T-helper 1 cell treated with Interleukin-12 subunit alpha and Interleukin-12 subunit beta and Interleukin-4 antibody, amounts not matched to agents 30 ng/mL and 1 ng/mL, for 36 hours (primary cell): ENCODE measurements at places on chromosomes 3 and 15. TPM values are rescaled to one million over a fixed set of nuclear protein-coding genes. Genes with fewer than 3 reads are reported as not detected.

The CSPG5 gene
- 0.49 and 0.63 TPM in 2 replicates for total RNA-seq

The GOLGA8T gene
- total RNA-seq, result 0.20 TPM in 1 of 2 replicates, not detected in the other

The HYAL1 gene
- 0.29 and 0.32 TPM in 2 replicates for total RNA-seq

The SLC28A1 gene
- not detected in 2 replicates for total RNA-seq

The PIF1 gene
- total RNA-seq, result 32.1 and 33.7 TPM in 2 replicates

The ZNF860 gene
- 0.10 and 0.20 TPM in 2 replicates for total RNA-seq

The MOBP gene
- total RNA-seq, result not detected in 2 replicates

The FILIP1L gene
- total RNA-seq, result 15.7 and 16.8 TPM in 2 replicates

The SCG3 gene
- total RNA-seq, result not detected in 2 replicates

The C3orf85 gene
- total RNA-seq, result not detected in 2 replicates

The DNAJC13 gene
- total RNA-seq, result 35.4 TPM in 2 replicates

The SERP1 gene
- total RNA-seq, result 81.8 and 88.2 TPM in 2 replicates

The RTP3 gene
- not detected in 2 replicates for total RNA-seq

The FBXO40 gene
- total RNA-seq, result not detected in 2 replicates

The SLC27A2 gene
- 44.6 and 45.3 TPM in 2 replicates for total RNA-seq

The PRSS50 gene
- not detected in 2 replicates for total RNA-seq

The CHRM5 gene
- total RNA-seq, result not detected in 2 replicates

The IL5RA gene
- total RNA-seq, result not detected in 2 replicates

The SCN10A gene
- total RNA-seq, result not detected in 2 replicates

The ST3GAL6 gene
- 0.29 TPM in 1 of 2 replicates, not detected in the other for total RNA-seq

The ZNF662 gene
- 0.39 and 0.54 TPM in 2 replicates for total RNA-seq

The RAB6B gene
- total RNA-seq, result 0.61 TPM in 2 replicates

The REC114 gene
- not detected in 2 replicates for total RNA-seq

The AZI2 gene
- total RNA-seq, result 51.9 and 59.3 TPM in 2 replicates
